ENCODE measurements at places on chromosomes 13 and 19.

GRCh38 chr13:32791545-32792172 is 205.4 kb downstream of the PDS5B start:
- no peak for DNase-seq

DNA sequence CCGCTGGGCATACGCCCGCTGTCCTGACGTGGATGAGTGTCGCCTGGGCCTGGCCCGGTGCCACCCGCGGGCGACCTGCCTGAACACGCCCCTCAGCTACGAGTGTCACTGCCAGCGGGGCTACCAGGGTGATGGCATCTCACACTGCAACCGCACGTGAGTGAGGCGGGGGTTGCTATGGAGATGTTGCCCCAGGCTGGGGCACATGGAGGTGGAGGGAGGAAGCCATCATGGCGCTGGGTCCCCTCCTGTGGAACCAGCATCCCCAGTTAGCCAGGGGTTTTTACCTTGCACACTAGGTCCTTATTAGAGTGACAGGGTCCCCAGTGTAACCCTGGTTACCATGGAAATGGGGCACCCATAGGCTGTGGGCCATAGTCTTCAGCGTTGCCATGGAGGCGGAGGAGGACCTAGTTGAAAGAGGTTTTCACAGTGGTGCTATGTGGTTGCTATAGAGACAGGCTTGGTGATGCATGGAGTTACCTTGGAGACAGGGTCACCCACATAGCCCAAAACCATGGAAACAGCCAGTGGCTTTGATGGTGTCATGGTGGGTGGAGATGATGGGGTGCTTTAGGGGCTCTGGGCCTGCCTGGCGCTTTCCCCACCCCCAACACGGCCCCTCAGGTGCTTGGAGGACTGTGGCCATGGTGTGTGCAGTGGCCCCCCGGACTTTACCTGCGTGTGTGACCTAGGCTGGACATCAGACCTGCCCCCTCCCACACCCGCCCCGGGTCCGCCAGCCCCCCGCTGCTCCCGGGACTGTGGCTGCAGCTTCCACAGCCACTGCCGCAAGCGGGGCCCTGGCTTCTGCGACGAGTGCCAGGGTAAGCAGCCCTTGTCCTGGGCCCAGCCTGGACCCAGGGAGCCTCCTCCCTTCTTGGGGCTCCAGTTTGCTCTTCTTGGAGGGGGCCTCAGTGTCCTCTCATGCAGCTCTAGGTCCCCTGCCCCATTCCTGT is 27.1 kb downstream of the MEGF8 start:
- DNase-seq, result peak; percentile 52

DNA sequence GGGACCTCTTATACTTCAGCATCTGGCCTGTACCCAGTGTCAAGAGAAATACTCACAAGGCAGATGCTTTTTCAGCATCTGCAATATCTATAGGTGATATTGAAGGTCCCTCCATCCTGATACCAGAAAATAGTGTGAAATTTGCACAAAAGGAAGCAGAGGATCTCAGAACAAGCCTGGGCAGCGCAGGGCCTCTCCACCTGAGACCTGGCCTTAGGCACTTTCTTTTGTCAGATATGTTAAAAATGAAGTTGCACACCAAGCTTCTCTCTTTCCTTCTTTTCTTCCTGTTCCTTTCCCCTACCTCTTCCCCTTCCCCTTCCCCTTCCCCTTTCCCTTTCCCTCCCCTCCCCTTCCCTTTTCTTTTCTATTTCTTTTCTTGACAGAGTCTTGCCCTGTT is 62.2 kb downstream of the ARHGEF18 start:
- DNase-seq, result no peak

GRCh38 chr19:10979951-10980381 is 19.1 kb downstream of the SMARCA4 start:
- no peak for DNase-seq

DNA sequence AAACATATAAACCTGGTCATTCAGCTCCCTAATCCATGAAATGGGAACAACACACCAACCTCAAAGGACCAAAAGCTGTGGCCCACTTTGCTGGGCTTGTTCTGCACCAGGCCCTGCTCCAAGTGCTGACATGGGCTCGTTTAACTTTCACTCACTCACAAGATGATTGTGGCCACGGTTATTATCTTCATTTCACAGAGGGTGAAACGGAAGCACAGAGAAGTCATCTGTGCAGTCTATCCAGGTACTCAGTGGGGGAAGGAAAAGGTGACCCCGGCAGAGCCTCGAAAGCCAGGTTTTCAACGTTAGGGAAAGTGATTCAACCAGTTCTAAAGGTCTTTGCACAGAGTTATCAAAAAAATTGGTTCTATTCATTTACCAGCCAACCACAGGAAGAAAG is 68.0 kb downstream of the CRYL1 start:
- DNase-seq, result no peak

GRCh38 chr19:50255115-50255514 is 51.7 kb downstream of the MYH14 start:
- no peak for DNase-seq

- no peak for DNase-seq
Observed at GRCh38 chr13:32428581-32429432, 877 bp upstream of the N4BP2L1 start.

GRCh38 chr19:3359015-3359918 is 7.1 kb upstream of the NFIC start:
- DNase-seq, result no peak

- DNase-seq, result no peak
Observed at GRCh38 chr13:43333176-43333575, 309.8 kb downstream of the DNAJC15 start.

- DNase-seq, result no peak
Observed at GRCh38 chr13:39913928-39914327, 258.5 kb downstream of the COG6 start.

DNA sequence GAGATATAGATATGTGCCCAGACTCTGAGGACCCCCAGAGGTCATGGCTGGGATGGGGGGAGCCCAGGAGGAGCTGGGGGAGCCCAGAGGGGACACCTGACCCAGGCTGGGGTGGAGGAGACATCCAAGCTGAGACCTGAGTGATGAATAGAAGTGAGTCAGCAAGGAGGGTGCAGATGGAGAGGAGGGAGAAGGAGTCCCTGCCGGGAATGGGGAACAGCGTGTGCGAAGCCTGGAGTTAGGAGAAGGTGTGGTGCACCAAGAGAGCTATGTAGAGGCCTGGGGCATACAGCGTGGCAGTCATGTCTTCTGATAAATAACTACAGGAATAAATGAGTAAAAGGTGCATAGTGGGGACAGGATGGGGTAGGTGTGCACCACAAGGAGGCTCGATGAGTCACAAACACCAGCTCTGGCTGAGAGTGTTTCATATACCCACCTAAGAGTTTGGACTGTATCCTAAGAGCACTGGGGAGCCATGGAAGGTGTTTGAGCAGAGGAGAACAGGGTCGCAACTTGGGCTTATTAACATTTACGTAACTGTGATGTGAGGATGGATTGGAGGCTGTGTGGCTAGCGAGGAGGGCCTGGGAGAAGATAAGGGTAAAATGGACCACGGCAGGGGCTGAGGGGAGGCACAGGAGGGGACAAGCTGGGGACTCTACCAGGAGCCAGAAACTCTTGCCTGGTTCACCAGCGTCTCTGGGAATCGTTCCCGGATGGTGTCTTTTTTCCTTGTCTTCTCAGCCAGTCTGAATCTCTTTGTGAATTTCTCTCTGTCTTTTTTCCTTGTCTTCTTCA is 1.4 kb downstream of the CEACAM18 start:
- no peak for DNase-seq

- no peak for DNase-seq
Observed at GRCh38 chr13:106675311-106675710, 107.4 kb upstream of the ARGLU1 start.

- DNase-seq, result peak; percentile 78
Observed at GRCh38 chr19:34733266-34733745, 737 bp upstream of the ZNF181 start.

DNA sequence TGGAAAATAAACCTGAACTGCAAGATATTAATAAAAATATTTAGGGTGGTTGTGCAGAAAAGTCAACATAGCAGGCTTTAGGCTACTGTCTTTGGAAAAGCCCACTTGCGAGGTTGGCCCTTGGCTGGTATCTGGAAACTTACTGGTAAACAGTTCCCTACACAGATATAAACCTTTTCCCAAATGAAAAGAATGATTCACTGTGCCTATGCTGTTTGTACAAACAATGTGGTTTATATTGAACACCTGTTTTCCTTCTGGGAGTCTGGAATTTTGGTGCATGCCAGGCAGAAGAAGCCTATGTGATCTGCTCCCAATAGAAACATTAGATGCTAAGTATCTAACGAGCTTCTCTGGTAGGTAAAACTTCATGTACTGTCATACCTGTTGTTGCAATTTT is 29.7 kb upstream of the SOHLH2 start:
- DNase-seq, result no peak

DNA sequence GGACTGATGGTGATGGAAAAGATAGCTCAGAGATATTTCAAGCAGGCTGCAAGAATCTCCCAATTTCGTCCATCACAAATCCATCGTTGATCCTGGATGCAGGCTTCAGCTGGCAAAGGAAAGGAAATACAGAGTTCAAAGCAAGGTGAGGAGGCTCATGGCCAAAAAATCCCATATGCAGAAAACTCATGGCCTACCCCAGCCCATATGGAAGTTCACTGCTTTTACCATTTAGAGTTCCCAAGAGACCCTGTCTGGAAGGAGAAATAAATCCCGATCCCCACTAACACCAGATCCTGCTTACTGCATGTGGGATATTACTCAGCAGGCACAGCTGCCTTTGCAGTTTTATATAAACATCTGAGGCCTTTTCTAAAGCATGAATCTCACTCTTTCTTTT is 412.9 kb upstream of the SPRY2 start:
- no peak for DNase-seq

- no peak for DNase-seq
Observed at GRCh38 chr19:5356428-5356827, 15.8 kb upstream of the PTPRS start.

- no peak for DNase-seq
Observed at GRCh38 chr19:18756896-18757295, 34.2 kb downstream of the COMP start.

- no peak for DNase-seq
Observed at GRCh38 chr19:858868-859843, at the start of gene CFD. Gene CFD, plus strand, starts transcription at chr19:859664. Its CDS starts 26 bp downstream, at chr19:859690.

DNA sequence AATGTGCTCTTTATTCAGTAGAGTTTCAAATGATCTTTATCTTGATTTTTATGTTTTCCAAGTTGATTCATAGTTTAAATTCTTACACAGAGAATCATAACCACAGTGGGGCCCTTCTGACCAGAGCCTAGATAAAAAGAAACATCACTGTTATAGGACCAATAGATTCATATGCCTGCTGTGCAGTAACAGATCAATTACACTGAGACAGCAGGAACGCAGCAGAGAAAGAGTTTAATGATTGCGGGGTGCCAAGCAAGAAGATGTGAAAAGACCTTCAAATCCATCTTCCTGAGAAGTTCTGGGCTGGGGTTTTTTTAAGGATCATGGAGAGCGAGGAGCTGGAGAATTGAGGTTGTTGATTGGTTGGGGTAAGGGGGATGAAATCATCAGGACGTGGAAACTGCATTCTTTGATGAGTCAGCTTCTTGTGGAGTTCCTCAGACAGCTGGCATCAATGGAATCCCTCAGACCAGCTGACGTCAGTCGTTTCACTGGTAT is 346.6 kb downstream of the TBC1D4 start:
- peak; percentile 37 for DNase-seq

- DNase-seq, result no peak
Observed at GRCh38 chr13:100600461-100600860, 11.9 kb upstream of the GGACT start.
